ENCODE measurements at places on chromosomes 1 and 21.

- no peak for DNase-seq
These were observed 38.7 kb upstream of the BATF3 start for GRCh38 chr1:212738330-212738729.

DNA sequence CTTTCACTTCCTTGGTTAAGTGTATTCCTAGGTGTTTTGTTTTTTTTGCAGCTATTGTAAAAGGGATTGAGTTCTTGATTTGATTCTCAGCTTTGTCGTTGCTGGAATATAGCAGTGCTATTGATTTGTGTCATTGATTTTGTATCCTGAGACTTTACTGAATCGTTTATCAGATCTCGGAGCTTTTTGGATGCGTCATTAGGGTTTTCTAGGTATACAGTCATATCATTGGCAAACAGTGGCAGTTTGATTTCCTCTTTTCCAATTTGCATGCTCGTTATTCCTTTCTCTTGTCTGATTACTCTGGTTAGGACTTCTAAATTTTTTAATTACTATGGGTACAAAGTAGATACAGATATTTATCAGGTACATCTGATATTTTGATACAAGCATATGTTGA lies 75.4 kb downstream of the SLC35A3 start:
- no peak for DNase-seq

GRCh38 chr1:154663471-154664060 lies 55.6 kb upstream of the ADAR start:
- DNase-seq, result no peak

- no peak for DNase-seq
These were observed 21.8 kb downstream of the C1orf21 start for GRCh38 chr1:184408580-184408979.

DNA sequence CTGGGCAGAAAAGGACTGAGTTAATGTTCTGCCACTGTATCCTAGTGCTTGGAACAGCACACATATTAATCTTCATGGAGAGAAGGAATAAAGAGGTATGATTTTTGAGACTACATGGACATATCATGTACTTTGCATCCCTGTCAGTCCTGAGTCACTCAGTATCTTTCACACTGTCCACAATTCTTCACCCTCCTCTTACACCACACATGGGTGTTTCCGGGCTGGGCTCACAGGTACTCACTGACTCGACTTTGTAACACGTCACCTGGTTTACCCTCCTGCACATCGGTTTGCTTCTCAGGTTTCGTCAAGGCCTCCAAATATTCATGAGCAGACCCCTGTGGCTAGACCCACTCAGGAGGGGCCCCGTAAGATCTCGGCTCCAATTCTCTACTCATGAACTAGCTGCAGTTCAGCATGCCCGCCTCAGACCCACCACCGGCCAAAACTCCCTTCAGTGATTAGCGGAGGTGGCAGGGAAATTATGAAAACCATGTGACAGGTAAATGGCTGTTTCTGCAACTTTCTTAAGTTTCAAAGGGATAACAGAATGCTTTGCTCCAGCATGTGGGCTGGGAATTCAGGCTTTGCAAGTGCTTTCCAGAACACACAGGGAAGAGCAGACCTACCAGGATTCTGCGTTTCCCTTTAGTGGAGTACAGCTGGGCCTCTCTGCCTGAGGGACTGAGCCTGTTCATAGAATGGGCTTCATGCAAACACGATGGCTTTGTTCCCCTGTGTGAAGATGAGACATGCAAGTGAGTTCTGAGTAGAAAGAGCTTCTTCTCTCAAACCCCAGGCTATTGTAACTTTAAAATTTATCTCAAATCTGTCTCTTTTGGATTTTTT lies 31.3 kb upstream of the TRABD2B start:
- DNase-seq, result no peak

GRCh38 chr1:58524353-58524945 lies 22.1 kb downstream of the OMA1 start:
- no peak for DNase-seq

GRCh38 chr1:41243079-41243385 lies 926 bp upstream of the SCMH1 start:
- no peak for DNase-seq

- no peak for DNase-seq
These were observed 174.9 kb upstream of the GREM2 start for GRCh38 chr1:240786880-240787279.

GRCh38 chr1:236636017-236636416 lies 31.7 kb upstream of the HEATR1 start:
- no peak for DNase-seq

DNA sequence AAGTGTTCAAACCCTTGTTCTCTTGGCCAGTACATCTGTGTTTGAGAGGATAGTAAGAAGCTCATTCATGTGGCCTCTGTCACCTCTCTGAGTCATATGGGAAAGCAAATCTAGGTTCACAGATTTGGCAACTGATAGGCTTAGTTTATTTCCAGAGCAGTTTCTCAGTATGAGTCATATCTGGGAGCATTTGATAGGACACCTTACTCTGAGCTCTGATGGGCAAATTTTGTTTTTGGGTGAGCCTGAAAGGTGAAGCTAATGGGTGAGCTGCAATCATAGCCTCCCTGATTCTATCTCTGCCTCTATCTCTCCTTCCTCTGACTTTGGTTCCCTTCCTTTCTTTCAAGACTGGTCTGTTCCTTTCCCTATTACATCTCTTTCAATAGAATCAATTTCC lies 134.4 kb downstream of the S1PR1 start:
- no peak for DNase-seq

GRCh38 chr1:221200464-221200863 lies 321.2 kb downstream of the HLX start:
- DNase-seq, result no peak

DNA sequence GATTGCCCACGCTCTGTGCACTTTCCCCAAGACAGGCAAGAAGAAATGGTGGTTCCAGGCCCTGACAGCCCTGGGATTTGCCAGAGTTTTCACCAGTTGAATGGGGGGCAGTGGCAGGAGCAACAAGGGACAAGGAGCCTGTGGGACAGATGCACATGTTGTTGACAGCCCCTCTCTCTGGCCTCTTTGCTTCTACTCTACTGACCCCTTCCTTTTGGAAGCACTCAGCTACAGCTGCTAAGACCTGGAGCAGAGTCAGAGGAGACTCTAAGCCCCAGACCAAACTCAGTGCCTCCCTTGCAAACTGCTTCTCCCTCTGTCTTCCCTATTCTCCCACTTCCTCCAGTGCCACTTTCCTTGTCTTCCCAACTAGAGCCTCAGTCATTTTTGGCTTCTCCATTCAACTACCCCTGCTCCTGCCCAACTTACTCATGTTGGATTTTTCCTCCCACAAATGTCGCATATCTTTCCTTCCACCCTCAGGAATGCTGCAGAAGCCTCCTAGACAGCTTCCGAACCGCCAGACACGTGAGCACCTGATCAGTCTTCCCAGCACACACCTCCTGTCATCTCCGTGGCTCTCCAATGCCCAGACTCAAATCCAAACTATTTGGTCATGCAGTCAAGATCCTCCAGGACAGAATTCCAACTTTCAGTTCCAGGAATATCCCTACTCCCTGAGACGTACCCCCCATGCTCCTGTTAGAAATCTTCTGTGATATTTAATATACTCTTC lies 9.1 kb downstream of the INKA2 start:
- no peak for DNase-seq

- DNase-seq, result no peak
These were observed 12.0 kb downstream of the GSTM3 start for GRCh38 chr1:109728870-109729269.

- DNase-seq, result no peak
These were observed 12.5 kb downstream of the CHML start for GRCh38 chr1:241627453-241628259.

- DNase-seq, result no peak
These were observed 95.1 kb upstream of the SOD1 start for GRCh38 chr21:31564439-31564838.

- DNase-seq, result peak; percentile 88
These were observed 636 bp upstream of the CAMK2N1 start for GRCh38 chr1:20486457-20487235.

DNA sequence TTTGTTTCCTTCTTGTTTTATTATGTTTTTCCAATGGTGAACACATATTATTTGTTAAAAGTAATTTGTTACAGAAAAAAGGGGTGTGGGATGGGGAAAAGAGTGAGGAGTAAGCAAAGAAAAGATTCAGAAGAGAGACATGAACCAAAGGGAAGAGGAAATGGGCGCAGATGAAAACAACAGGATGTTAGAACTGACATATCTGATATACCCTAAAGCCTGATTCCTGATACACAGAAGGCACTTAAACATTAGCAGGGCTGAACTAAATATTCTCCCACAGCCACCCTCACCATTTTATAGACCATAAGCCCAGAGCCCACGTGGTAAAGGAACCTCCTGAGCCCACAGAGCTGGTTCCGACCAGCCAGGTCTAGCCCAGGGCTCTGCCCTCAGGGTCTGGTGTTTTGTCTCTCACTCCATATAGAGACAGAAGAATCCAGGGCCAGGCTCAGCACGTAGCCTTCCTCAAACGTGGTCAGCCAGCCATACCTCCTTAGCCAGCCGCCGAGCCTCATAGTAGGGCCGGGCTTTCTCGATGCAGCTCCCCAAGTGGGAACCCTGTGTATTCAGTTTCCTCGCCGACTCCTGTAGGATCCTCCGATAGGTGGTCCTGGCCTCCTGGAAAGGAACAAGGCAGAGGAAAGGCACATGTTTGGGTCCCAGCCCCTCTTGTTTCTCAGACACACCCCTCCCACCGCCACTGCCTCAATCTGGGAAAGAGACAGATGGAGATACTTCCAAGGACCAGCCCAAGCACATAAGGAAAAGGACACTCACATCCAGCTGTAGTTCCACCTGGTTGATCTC lies 9.5 kb downstream of the SH3BP5L start:
- no peak for DNase-seq

DNA sequence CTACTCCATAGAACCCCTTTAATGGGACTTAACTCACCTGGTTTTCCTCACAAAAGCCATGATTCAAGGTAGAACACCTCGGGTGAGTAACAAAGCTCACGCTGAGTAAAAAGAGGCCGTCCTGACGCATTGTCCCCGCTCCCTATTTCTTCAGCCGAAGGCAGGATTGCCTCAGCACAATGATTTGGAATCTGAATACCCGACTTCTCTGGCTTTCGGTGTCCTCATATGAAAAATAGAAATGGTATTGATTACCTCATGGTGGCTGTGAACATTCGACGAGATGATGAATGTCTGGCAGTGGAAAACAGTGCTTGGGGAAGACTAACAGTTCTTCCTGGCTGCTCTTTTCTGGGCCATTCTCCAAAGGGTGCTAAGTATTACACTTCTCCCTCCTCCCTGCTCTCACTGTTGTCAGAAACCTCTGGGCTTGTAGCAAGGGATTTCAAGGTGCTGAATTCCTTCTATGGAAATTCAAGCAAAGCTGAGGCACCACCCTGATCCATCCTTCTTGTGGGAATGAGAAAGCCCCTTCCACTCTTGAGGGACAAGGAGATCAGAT lies 148.3 kb downstream of the C1orf94 start:
- DNase-seq, result no peak

- no peak for DNase-seq
These were observed 31.0 kb downstream of the NCAM2 start for GRCh38 chr21:21029164-21029563.

GRCh38 chr1:88640060-88640459 lies 44.0 kb upstream of the PKN2 start:
- no peak for DNase-seq

- no peak for DNase-seq
These were observed 17.5 kb downstream of the GTF2B start for GRCh38 chr1:88873737-88874349.

DNA sequence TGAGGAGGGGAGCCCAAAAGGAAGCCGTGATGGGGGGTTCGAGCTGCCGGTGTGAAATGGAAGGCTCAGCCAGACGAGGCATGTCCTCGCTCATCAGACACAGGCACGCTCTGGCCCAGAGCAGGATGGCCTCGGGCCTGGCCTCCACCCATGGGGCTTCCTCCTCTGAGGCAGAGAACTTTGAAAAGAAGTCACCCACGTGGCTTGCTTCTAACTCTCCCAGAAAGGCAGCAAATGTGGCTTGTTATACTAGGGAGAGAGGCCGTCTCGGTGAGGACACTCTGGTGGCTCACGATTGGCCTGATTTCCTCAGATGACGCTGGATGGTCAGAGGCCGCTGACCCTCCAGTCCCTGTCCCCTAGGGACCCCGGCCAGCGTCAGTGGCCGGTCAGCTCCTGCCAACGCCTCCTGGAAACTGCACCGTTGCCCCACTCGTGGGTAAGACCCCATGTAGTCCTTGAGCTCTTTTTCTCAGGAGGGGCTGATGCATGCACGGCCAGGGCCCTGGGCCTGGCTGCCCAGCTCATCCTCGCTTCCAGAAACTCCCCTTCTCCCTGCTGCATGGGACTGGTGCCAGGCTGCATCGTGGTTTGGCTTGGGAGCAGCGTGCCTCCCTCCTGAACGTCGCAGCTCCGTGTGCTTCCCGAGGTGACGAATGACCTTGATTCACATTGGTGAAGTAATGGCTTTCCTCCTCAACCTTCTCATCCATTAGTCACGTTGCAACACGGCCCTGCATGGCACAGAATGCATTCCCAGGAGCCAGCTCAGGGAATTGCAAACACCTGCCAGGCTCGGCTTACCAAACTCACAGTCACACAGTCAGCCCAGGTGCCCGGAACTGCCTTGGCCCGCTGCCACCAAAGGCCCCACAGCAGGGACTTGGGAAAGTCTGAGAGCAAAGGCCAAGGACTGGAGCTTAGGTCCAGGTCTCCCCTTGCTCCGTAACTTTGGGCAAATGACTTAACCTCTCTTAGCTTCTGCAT lies 58.8 kb downstream of the TOMM20 start:
- DNase-seq, result no peak

DNA sequence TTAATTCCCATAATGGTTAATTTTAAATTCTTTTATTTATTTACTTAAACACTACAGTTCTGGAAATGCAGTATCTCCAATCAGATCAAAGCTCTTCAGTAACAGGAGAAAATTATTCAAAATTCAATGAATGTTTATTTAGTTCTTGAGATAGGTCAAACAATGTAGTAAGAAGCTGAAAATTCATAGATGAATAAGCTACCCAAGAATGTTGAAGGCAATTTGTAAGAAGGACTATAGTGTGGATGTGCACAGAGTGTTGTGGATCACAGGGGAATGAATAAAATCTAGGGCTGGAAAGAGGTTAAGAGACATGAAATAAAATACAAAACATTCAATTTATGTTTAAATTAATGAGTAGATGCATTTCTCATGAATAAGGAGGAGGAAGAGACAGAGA lies 72.0 kb downstream of the OLFM3 start:
- DNase-seq, result no peak

GRCh38 chr1:51378871-51379270 lies 48.5 kb upstream of the TTC39A start:
- no peak for DNase-seq

Measured in HuH-7.5 (cell line).